ENCODE measurements at places on chromosomes 6 and 20. TPM values are rescaled to one million over a fixed set of nuclear protein-coding genes. Genes with fewer than 3 reads are reported as not detected.

CLVS2 gene
- total RNA-seq, result not detected

KHDRBS2 gene
- total RNA-seq, result 0.18 TPM

RFX6 gene
- not detected for total RNA-seq

HLA-DQB1 gene
- total RNA-seq, result 28.1 TPM

RAE1 gene
- 29.4 TPM for total RNA-seq

TFAP2A gene
- not detected for total RNA-seq

- DNase-seq, result no peak
Measured at GRCh38 chr6:158763434-158764182, 55.6 kb downstream of the EZR start.

GRCh38 chr6:8814440-8815000, 379.2 kb upstream of the SLC35B3 start:
- DNase-seq, result no peak

GRCh38 chr6:89640804-89641203, 2.3 kb upstream of the LYRM2 start:
- no peak for DNase-seq

DNA sequence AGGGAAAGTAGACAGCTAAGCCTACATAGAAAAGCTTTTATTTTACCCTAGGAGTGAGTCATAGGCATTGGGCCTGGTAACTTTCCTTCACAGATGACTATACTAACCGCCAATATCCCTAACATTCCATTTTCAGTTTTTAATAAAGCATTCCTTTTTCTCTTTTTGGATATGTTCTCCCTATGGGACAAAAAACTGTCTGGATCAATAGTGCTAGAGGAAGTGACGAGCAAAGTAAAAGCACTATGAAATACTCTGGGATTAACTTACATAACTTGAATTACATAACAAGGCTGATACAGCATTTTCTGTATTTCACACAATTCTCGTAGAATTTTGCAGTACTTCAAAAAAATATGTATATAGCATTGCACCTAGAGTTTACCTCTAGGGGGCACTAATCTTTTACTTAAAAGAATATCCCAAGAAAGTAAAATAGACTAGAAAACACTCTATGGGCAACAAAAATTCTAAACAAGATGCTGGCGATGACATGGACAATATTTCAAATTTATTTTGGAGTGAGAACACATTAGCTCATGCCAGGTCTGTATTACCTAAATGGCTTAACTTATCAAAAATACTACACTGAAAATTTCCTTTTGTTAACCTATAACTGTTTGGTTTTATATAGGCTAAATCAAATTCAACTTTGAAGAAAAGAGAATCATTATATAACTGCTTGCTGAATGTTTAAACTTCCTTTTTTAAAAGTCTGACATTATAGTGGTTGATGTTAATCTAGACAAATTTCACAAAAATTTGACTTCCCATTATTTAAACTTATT, 66.3 kb upstream of the DST start:
- DNase-seq, result no peak

- no peak for DNase-seq
Measured at GRCh38 chr20:62104791-62105345, 17.4 kb upstream of the LSM14B start.

- no peak for DNase-seq
Measured at GRCh38 chr6:84685983-84686584, 78.3 kb downstream of the TBX18 start.

- no peak for DNase-seq
Measured at GRCh38 chr20:10521068-10521831, 86.1 kb downstream of the SLX4IP start.

DNA sequence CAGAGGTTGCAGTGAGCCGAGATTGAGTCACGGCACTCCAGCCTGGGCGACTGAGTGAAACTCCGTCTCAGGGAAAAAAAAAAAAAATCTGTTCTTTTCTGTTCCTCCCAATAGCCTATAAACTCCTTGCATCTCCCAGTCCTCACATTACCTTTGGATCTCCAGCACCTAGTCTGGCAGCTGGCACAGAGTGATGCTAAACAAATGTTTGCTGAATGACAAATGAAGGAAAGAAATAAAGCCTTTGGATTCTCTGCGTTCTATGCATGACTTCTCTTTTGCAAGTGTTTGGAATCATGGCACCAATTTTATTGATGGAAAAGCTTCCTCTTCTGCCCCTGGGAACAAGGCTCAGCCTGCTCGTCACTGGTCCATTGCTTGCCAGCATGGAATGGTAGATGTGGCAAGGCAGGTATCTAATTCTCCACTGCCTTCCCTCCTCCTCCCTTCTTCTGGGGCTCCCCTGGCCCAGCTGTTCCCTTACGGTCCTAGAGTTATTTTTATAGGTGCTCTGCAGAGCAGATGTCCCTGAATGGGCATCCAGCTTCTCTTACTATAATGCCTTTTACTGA, 53.6 kb upstream of the FYN start:
- DNase-seq, result no peak

- no peak for DNase-seq
Measured at GRCh38 chr6:28725890-28726348, 197.9 kb downstream of the TRIM27 start.

DNA sequence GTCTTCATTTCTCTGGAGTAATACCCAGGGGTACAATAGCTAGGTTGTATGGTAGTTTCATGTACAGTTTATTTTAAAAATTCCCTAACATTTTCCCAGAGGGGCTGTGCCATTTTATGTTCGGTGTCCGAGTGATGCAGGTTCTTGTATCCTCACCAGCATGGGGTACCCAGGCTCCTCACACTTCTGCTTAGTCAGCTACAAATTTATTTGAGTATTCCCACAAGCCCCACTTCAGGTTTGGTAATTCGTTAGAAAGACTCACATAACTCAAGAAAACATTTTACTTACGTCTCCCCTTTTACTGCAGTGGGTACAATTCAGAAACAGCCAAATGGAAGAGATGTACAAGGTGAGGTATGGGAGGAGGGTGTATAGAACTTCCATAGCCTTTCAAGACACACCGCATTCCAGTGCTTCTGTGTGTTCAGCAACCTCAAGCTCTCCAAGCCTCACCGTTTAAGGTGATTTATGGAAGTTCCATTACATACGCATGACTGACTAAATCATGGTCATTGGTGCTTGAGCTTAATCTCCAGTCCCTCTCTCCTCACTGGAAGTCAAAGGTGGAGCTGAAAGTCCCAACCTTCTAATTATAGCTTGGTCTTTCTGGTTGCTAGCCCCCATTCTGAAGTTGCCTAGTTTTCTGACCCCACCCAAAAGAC, 18.1 kb downstream of the RIPK1 start:
- no peak for DNase-seq

DNA sequence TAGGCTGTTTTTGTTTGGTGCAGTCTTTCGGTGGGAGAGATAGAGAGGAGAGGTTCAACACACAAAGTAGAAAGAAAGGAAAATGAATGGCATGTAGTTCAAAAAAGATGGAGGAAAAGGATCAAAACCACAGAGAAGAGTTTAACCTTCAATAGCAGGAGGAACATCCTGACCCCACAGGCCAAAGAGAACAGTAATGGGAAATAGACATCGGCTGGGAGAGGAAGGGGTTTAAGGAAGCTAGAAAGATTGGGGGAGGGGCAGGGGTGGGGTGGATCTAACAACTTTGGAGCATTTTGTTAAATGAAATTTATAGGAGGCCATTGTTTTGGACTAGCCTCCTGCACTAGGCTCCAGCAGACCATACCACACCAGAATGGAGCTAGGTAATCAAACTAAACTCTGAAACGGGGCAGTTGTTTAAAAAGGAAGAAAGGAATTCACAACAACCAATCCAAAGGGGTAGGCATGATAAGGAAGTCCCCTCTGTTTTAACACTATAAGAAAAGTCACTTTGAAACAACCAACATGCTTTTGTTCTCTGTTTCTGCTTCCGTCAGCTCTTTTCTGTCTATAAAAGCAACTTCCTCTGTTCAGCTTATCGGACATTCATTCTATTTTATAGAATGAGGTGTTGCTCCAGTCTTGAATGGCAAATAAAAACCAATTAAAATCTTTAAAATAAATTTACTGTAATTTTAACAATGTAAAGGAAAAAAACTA, 82.6 kb downstream of the EPB41L2 start:
- no peak for DNase-seq

- no peak for DNase-seq
Measured at GRCh38 chr6:41647061-41647511, 8.8 kb downstream of the MDFI start.

DNA sequence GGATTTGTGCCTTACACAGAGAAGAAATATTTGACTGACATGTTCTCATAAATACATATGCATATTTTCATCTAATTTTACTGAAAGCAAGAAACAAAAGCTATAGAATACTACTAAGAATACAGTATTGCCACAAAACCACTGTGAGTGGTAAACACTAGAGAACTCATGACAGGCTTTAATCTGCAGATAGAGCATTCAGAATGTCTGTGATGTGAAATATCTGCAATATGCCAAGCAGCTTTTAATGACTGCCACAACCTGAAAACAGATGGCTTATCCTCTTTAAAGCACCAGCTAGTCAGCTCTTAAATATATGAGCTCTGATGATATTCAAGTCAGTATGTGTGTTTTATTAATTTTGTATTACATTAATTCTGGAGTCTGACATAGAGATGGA, 3.4 kb downstream of the NAPB start:
- DNase-seq, result no peak

- no peak for DNase-seq
Measured at GRCh38 chr20:19211661-19212468, 577 bp upstream of the SLC24A3 start.

DNA sequence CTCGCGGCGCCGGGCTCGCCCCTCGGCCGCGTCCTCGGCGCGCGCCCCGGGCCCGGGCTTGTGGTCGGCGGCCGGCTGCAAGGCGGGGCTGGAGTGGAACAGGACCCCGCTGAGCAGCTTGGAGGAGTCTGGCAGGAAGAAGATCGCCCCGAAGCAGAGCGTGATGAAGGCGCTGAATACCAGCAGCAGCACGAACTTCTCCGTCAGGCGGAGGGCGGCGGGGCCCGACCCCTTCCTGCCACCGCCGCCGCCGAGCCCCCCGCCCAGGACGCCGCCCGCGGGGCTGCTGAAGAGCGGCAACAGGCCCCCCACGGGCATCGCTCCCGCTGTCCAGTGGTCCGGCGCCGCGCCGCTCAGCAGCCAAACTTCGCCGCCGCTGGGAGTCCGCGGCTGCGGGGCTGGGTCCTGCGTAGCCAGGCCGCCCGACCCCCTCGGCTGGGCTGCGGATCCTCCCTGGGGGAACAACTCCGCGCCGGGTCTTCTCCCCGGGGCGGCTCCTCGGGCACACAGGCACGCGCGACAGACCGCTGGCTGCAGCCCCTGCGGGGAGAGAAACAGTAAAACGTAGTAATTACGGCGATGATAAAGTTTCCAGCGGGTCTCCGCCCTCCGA, 707 bp downstream of the MAN1A1 start:
- no peak for DNase-seq

GRCh38 chr20:59146780-59147565, 16.6 kb upstream of the ZNF831 start:
- no peak for DNase-seq

GRCh38 chr6:40490508-40490907, 96.7 kb downstream of the LRFN2 start:
- DNase-seq, result no peak

DNA sequence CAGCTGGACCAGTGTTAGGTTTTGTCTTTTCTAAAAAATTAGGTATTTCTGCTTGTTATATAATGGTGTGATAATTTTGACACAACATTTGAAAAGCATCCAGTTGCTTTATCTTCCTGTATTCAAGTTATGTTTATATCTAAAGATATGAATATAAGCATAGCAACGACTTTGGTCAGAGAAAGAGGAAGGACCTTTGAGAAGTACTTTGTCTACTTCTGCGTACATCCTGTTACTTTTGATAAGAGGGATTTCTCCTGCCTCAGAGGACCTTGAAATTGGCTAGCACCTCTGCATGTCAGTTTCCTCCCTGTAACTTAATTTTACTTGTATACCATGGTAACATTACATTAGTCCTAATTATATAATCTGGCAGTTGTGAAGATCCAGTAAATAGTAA, 24.8 kb downstream of the PHF20 start:
- DNase-seq, result no peak

DNA sequence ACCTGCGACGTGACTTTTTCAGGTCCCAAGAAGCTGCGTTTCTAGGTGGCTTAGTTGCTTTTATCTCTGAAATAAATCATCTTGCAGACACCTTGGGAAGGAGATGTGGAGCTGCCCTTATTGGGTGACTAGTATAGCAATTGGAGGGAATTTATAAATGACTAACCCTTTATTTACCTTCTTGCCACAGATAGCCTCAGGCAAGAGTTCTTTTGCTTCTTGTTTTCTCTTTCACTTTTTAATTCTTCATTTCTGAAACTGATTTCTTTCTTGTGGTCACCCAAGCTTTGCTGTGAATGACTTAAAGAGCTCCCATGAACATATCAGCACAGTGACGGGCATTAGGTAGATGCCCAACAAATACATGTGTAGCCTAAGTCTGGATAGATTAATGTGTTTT, 3.0 kb downstream of the ADGRF4 start:
- no peak for DNase-seq

DNA sequence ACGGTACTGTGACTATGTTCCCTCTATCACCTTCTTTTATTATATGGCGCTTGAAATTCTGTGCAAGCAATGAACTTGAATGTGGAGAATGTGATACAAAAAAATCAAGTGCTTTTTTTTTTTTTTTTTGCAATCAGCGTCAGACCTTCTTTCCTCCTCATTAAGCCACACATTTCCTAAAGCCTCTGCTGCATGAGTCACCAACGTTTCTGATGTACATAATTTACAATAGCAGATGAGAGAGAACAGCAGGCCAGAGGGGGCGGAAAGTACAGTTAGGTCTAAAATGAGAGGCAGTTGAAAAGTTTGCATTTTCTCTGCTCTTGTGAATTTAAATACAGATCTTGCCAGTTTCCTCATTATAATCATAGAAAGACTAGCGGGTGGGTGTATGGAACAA, 114.6 kb upstream of the RIPOR2 start:
- DNase-seq, result peak; percentile 49
